Mesenteric fat pad (tissue), 1 donor: ENCODE measurements at places on chromosomes 5 and 9. TPM values are rescaled to one million over a fixed set of nuclear protein-coding genes. Genes with fewer than 3 reads are reported as not detected.

The LPCAT1 gene
- 45.7 TPM for total RNA-seq

The PRRC2B gene
- total RNA-seq: 185 TPM

The CYFIP2 gene
- total RNA-seq: 7.3 TPM

The NSG2 gene
- total RNA-seq: 0.16 TPM

The GABBR2 gene
- not detected for total RNA-seq

The SLC1A3 gene
- total RNA-seq: 429 TPM

The RGS7BP gene
- total RNA-seq: 0.93 TPM

GRCh38 chr9:117448066-117448465 lies 33.2 kb upstream of the ASTN2 start:
- DNase-seq: no peak

GRCh38 chr9:114629563-114630090 lies 18.5 kb downstream of the TMEM268 start:
- DNase-seq: no peak

- DNase-seq: no peak
Measured at GRCh38 chr9:83166372-83166771, 103.4 kb upstream of the RASEF start.

GRCh38 chr5:34854459-34855174 lies 15.7 kb downstream of the TTC23L start:
- no peak for DNase-seq

GRCh38 chr5:66864240-66864884 lies 268.2 kb downstream of the MAST4 start:
- DNase-seq: no peak

GRCh38 chr5:30040488-30041118 lies 1152.9 kb upstream of the CDH6 start:
- no peak for DNase-seq

DNA sequence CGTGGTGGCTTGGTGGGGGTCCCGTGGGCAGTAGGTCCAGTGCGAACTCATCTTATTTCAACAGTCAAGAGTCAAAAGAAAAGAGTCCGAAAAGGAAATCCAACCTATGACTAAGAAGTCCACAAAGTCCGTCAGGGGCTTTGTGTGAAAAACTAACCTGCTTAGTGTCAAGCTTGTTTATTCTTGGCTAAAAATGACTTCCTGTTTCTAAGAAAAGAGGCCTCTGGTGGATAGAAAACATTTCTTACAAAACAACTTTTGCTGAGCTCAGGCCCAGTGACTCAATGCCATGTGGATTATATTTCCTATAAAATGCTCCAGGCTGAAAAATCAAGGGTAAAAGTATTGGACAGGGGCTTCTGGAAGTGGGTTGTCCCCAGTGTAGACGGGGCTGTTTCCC lies 105.9 kb downstream of the GADD45G start:
- no peak for DNase-seq

GRCh38 chr9:72127753-72128152 lies 21.5 kb upstream of the GDA start:
- DNase-seq: no peak

- no peak for DNase-seq
Measured at GRCh38 chr5:14071433-14071832, 71.7 kb upstream of the TRIO start.

DNA sequence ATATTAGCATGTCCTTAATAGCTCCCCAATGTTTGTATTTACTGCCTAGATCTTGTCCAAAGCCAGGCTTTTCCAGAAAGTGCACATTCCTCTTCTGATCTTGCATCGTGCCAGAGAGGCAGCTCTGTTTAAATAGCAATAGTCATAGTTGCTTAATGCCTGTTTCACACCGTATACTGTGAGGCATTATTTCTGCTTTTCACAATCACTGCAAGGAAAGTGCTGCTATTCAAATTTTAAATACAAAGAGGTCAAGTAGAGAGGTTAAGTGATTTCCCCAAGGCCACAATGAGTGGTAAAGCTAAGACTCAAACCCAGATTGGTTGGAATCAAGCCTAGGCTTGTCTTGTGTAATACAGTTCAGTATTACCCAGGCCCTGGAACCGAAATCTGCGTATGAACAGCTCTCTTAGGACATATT lies 153.6 kb downstream of the SNX18 start:
- no peak for DNase-seq

GRCh38 chr5:81425569-81425968 lies 31.6 kb upstream of the ACOT12 start:
- no peak for DNase-seq

DNA sequence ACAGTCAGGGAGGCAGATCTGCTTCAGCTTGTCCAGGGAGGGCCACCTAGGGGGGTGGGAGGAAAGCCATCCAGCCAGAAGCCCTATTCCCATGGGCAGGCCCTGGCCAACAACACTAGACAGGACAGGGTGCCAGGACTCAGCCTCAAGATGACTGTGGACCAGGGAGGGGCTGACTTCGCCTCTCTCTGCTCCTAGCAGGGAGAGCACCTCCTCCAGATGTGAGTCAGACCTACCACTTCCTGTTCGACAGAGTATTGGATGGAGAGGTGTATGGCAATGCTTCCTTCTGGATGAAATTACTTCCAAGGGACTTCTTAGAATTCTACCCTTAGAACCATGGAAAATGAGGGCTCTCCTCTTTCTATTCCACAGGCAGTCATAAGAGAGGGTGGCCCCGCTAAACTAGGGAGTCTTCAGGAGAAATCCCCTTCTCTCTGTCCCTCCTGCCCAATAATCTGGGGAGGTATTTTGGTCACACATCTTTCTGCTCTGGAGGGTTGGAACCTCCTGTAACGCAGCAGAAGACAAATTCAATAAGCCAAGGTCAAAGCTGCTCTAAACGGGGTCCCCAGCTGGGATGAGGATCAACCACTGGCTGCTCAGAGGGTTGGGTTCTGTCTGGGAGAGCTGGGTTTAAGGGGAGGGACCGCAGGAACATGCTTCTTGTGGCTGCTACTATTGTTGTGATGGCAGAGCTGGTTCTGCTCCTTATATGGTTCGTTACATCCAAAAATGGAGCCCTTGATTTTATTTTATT lies 23.2 kb upstream of the RCL1 start:
- no peak for DNase-seq

DNA sequence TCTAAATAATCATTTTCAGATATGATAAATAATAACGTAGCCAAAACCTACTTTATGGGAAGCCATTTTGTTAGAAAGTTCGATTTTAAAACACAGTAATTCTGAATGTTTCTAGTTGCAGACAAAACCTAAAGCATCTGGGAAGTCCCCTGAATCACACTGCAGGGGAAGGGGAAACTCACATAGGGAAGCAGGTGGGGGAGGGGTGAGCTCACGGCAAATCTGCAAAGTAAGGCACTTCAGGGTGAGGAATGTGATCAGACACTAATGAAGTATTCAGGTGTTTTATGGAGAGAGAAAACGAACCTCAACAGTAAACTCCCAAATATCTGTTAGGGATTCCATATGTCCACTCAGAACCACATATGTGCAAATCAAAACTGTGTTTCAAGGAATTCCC lies 70.7 kb downstream of the EPB41L4A start:
- no peak for DNase-seq

DNA sequence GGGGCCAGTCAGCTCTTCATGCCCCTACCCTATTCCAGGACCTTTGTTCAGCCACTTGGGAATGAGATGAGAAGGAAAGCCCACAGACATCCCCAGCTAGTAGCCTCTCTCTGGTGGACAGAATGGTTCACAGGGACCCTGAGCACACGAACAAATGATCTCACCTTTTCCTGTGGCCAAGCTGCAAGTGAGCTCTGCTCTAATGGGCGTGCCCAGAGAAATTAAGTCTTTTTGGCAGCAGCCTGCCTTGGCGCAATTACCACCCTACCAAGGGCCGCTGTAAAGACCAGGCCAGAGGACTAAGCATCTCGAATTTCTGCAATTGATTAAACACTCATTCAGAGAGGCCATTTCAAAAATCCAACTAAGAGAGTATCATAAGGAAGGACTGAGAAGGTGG lies 56.0 kb downstream of the WHRN start:
- DNase-seq: no peak

DNA sequence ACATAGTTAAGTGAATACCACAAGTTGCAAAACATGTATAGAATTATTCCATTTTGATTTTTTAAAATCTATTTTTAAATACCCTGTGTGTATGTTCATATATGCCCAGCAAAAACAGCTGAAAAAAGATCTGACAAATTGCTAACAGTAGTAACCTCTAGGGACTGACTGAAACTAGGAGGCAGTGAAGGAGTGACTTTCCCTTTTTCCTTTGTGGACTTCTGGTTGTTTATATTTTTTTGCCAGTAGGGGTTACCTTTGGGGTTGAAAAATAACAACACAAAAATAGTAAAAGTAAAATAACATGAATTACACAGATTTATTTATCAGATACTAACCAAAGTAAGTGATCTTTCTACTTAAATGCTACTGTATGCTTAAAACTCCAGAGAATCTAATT lies 2.9 kb downstream of the MEGF9 start:
- DNase-seq: no peak

- no peak for DNase-seq
Measured at GRCh38 chr9:9214066-9214465, 1398.7 kb downstream of the PTPRD start.

DNA sequence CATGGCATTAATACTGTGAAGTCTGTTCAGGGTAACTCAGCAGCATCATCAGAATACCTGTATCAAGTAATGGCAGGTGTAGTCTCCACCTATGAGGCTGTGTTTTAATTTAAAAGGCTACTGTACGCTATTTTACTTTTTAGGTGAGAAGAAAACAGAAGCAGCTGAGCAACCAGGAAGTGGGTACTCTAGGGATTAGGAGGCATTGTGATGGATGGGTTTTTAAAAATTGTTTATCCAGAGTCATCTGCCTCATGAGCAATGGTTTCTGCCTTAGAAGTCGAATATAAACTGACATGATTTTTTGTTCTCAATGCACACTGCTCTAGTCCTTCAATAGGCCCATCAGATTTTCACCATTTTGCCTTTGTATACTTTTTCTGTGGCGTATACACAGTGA lies 42.6 kb downstream of the PSIP1 start:
- no peak for DNase-seq

GRCh38 chr9:35695943-35696401 lies 6.2 kb upstream of the TPM2 start:
- no peak for DNase-seq

- no peak for DNase-seq
Measured at GRCh38 chr9:20566401-20566800, 55.9 kb downstream of the MLLT3 start.

DNA sequence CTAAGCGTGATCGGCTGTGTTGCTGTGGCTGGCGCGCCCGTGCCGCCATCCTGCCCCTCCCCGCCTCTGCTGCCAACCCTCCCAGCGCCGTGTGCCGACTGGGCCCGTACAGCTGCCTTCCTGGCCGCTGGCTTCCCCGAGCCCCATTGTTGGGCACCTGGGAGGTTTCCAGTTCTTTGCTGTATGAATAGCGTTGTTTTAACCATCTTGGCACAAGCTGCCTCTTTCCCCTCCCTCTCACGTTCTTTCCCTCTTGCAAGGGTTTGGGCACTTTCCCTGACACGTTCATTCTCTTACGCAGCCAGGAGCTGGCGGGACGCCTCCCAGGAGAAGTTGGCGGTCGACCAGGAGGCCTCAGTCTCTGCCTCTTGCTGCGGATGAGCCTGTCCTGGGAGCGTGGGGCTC lies 43.1 kb upstream of the RXRA start:
- DNase-seq: no peak

- no peak for DNase-seq
Measured at GRCh38 chr5:5398071-5398470, 24.4 kb upstream of the ICE1 start.

DNA sequence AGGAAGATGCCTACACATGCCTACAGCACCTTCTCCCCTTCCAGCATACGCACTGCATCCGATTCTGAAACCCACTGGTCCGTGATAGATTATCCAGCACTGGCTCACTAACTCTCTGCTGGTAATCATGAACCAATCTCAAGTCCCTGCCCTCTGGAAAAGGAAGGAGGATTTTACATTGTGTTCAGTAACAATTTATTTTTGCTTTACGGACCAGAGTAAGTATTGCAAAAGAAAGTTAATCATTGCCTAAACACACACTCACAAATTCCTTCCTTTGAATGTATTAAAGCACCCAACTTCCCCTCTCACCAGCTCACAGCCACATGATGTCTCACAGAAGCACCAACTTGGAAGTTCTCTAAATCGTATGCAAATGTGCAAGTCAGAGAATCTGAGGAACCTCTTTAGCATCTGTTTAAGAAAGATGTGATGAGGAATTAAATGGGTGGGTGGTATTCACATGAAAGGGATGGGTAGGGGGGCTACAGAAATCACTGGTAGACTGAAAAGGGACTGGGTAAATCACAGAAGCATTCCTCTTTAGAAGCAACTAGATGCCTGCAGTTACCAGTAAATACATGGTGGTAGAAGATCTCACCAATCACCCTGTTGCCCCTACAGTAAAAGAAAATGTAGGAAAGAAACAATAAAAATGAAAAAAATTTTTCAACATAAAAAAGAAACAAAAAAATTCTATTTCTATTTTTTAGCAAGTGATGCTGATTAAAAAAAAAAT lies 8.4 kb downstream of the GNAQ start:
- DNase-seq: no peak

GRCh38 chr5:40238066-40238745 lies 441.5 kb upstream of the PTGER4 start:
- DNase-seq: no peak

DNA sequence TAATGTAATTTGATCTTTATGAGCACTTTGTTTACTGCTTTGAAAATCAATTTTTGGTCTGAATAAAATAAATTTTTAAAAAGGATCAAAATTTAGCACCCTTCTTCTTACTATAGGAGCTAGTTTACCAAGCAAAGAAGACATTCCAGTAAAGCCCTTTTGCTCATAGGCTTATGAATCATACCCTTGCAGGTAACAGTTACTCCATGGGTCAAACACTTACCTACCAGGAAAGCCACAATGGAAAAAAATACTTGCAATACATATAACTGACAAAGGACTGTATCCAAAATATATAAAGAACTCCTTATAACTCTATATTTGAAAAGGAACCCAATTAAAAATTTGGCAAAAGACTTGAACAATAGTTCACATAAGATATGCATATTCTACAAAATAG lies 66.6 kb downstream of the SHOC1 start:
- no peak for DNase-seq

DNA sequence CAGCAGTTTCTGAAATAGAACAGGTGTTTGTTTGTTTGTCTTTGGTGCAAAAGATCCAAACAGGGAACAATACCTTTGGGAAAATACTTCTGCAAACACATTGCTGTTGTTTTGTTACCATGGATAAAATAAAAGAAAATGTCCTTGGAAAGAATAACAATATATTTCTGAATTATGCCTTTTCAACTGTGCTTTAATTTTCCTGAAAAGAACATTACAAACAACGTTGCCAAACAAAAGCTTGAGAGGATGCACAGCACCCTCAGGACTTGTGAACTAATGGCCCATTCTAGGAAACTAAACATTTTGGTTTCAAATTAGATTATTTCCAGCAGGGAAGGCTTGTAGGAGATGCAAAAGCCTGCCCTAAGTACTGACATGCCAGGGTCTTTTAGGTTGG lies 967.2 kb downstream of the TLE4 start:
- DNase-seq: no peak

DNA sequence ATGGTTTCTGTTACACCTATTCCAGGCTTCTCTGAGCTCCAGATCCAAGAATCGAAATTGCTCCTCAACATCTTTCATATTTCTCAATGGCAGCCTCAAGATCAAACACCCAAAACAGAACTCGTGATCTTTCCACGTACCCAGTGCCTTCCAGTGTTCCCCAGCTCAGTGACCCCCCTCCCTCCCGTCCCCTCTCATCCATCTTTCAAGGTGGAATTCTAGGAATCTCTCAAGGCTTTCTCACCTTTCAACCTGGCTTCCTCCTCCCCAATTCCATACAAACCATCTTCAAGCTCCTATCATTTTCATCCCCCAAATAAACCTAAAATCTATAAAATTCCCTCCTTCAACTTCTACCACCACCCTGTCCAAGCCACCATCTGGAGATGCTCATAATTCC lies 615.3 kb downstream of the BNC2 start:
- no peak for DNase-seq
